Panc1 (cell line): ENCODE measurements at places on chromosomes 7 and 10.

GRCh38 chr10:31270954-31271353, 48.1 kb upstream of the ZEB1 start:
- DNase-seq: no peak

GRCh38 chr10:110421512-110422138, 76.1 kb upstream of the DUSP5 start:
- DNase-seq: no peak

DNA sequence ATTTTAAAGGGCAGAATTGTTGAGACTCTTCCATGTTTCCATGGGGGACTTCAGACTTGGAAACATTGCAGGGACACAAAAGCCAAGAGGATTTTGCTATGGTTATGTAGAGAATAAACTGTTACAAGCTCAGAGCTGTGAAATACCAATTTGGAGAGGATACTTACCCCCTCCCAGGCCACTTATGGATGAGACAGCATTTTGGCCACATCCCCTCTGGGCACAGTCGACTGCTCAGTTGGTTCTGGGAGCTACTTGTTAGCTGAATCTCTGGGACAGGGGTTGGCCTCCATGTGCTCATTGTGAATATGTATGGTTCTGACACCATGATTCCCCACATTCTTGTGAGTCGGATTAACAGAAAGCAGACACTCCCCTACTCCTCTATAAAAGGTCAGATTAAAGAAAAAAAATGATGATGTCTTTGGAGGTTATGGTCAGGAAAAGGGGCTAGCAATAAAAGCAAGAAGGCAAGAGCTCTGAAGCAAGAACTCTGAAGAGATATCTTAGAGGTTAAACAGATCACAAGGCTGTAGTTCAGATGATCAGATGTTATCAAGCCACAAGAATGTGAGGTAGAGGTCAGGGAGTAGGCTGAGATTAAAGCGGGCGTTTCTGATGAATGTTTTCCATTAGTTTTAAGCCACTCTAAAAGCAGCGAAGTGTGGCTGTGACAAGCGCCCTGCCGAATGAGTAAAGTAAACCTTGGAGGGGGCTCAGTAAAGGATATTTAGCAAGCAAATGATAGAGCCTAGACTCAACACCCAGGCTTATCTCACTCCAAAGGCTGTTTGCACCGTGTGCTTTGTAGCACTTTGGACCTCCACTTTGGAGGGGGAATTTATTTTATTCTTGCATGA, 17.2 kb downstream of the STAMBPL1 start:
- no peak for DNase-seq

DNA sequence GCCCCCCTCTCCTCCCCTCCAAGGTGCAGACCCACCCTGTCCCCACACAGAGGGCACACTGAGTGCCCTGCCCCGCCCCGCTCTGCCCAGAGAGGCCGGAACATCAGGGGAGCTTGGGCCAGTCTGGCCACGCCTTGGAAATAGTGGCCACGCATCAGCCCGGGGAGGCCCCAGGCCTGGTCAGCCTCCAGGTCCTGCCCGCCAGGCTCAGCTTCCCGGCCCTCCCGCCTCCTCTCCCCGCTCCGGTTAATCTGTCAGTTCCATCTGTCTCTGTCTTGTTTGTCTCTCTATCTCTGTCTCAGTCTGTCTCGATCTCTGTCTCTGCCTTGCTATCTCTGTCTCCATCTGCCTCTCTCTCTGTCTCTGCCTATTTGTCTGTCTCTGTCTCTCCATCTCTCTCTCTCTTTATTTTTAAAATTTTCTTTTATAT, 28.9 kb upstream of the TNRC18 start:
- no peak for DNase-seq

- DNase-seq: no peak
These were observed 11.3 kb downstream of the CPA2 start for GRCh38 chr7:130277763-130278643.

- no peak for DNase-seq
These were observed 1057.2 kb downstream of the LRMDA start for GRCh38 chr10:76488602-76489001.

- no peak for DNase-seq
These were observed 3.7 kb upstream of the ANKRD1 start for GRCh38 chr10:90924552-90924951.

GRCh38 chr10:97479939-97480338, 18.3 kb downstream of the MMS19 start:
- no peak for DNase-seq

DNA sequence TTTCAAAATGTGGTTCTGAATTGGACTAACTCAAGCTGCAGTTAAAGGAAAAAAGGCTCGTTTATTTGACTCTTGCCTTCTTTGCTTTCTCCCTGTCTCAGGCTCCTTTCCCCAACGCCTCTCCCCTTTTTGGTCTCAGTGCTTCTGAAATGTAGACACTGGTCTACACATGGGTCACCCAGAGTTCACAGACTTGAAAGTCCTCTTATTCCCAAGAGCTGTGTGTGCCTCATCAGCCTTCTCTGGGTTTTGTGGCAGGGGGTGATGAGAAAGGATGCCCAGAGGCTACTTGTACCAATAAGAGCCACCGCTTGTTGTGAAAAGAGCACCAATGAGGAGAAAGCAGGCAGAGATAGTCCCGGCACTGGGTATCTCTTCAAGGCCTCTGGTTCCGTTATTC, 125.7 kb downstream of the BICC1 start:
- DNase-seq: no peak

DNA sequence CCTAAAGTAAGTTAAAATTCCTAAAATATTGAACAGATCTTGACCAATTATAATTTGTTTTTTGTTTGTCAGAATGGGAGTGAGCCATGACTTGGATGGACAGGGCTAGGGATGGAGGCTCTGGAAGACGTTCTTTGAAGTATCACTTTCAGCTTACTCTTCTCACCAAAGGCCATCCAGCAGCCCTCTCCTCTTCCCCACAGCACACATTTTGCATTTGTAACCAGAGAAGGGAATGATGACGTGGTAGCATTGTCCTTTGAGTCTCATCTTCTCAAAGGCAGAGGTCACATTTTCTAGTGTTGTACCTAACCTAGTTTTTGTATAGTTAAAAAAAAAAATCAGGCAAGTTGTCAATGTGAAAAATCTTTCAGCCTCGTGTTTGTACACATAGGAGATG, 43.8 kb upstream of the AGR3 start:
- no peak for DNase-seq

DNA sequence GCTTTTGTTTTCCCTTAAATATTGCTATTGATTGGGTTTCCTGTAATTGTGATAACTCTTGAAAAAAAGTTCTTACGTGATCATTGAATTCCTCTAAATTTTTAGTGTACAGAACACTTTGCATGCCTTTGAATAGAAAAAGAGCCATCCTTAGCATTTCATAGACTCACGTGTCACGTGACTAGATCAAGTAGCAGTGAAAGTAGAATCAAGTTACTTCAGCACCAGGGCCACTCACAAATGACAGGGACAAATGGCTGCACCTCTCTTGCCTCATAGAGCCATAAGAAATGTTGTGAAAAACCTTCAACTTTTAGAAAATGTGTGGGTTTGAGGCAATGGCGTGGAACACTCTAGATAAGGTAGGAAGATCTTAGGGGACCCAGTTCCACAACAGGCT, 203.8 kb downstream of the ZEB1 start:
- no peak for DNase-seq

- no peak for DNase-seq
These were observed 25.9 kb upstream of the RBM20 start for GRCh38 chr10:110618230-110618610.

DNA sequence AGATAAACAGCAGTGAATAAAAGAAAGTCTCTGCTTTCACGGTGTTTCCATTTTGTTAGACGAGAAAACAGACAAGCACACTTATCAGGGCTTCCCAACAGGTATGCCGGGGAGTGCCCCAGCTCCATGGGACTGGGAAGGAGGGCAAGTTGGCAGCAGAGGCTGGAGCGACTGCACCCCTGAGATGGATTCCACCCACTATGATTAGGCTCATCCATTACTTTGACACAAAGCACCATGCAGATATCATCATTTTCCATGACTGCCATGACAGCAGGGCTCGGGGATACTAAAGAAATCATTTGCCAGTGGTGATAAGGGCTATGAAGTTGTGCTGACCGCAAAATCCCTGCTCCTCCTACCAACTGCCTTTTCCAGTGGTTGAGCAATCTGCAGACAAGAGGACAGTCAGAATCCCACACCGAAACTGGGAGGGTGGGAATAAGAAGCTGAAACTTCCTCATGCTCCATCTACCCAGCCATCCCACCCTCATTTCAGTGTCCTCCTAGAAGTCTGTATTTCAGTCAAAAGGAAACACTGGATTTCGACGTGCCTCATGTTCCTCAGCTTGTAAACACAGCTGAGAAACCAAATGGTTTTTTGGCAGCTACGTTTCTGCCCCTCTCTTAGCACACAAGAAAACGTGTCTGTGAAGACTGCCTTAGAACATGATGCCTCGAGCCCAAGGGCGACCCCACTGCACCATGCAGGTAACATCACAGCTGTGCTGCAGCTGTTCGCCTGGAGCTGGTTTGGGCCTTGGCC, 15.5 kb downstream of the CREB3L2 start:
- DNase-seq: no peak

DNA sequence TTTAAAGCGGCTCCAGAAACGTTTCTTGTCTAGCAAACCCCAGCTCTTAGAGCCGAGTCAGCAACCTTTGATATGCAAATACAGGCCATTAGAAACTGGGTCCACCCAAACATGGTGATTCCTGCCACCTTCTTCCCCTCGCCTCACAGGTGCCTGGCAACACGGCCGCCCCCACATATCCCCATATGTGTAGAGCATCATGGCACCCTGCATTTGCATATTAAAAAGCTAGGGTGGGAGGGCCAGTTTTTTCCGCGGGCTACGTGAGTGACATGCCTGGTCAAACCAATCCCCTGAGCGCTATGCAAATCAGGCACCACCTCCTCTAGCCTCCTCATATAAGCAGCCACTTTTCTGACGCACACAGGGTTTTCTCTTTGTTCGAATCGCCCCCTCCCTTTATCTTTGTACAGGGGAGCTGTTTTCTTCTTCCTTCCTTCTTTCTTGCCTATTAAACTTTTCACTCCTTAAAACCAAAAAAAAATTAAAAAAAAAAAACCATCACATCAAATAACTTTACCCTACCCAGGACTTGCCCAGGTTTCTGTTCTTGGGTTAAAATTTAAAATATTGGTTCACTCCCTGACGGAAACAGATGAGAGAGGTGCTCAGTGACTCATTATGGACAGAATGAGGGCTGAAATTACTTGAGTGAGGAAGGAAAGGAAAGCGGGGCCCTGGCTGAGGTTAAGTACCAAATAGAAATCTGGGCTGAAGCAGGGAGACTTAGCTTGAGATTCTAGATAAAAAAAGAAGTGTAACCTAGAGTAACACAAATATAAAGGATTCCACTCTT, 59.8 kb downstream of the COA1 start:
- DNase-seq: no peak

- DNase-seq: no peak
These were observed 370.7 kb upstream of the MGMT start for GRCh38 chr10:129096065-129096984.

DNA sequence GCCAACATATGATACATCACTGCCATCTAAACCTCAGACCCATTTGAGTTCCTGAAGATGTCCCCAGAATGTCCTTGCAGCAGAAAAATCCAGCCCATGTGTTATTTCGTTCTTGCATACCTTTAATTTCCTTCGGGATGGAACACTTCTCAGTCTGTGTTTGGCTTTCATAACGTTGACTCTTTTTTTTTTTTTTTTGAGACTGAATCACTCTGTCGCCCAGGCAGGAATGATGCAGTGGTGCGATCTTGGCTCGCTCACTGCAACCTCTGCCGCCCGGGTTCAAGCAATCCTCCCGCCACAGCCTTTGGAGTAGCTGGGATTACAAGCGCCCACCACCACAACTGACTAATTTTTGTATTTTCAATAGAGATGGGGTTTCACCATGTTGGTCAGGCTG, 148.8 kb upstream of the TNRC18 start:
- DNase-seq: no peak

DNA sequence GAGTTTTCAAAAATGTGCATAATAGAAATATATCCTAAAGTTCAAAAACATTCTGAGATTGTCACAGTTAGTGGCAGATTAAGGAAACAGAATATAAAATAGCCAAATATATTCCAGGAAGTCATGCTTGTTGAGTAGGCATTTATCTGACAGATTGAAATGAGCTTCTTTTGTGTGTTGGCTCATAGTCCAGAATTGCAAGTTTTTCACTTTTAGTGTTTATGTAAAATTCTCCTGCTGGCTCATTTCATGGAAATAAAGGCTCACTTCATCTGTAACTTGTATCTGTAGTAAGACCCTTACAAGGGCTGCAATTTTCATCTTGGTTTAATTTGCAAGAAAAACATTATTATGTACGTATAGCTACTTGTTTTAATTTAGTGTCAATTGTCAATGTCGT, 93.5 kb downstream of the MCU start:
- DNase-seq: no peak

DNA sequence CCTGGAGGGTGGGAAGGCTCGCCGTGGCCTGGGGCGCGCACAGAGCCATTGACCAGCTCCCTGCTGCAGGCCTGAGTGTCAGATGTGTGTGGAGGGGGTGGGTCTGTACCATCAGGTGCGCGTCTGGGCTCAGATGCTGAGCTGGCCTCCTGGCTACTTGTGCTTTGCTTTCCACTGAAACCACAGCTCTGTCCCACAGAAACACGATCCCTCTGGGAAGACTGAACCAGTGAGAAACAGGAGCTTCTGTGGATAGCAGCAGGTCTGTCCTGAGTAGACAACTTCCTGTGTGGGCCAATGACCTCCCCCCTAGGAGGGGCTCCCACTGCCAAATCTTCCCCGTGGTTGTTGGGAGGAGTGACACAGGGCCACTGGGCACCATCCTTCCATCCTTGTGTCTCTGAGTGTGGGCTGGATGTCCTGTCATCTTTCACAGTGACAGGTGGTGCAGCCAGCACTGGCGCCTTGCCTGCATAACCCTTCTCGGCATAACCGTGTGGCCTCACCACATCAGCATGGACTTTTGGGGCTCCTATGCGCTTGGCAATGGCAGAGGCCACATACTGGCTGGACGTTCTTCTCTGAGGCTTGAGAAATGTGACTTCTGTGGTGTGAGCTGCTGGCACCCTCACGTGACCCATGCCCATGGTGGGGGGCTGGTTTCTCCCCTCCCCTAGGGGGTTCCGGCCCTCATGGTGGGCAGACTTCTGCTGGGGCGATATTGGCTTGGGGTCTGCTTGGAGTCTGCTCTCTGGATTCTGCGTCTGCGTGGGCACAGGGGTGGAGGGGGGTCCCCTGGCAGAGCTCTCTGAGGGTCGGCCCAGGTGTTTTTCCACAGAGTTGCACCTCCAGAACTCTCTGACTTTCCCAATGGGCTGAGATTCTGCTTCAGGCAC, 245.5 kb upstream of the GRB10 start:
- DNase-seq: no peak

DNA sequence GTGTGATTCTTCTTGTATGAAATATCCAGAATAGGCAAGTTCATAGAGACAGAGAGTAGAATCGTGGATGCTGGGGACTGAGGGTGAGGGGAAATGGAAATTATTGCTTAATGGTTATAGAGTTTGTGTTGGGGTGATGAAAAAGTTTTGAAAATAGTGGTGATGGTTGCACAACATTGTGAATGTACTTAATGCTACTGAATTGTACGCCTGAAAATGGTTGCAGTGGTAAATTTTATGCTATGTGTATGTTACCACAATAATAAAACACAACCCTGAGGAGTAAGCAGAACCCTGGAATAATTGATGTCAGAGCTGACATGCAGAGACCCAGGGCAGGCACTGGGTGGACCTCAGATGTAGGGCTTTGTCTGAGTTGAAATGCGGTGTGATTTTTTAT, 57.6 kb downstream of the TACR2 start:
- no peak for DNase-seq
